Stimulated activated CD4-positive, alpha-beta T cell treated with anti-CD3 and anti-CD28 coated beads, TNF-alpha, amount 100 ng/mL, for 4 hours (primary cell): ENCODE measurements at places on chromosomes 1 and 21.
A peak's percentile ranks its signal among the peaks of the same experiment; 100 is the strongest.

GRCh38 chr21:46035809-46036695 is 54.5 kb downstream of the COL6A1 start:
- DNase-seq = no peak

GRCh38 chr1:242065813-242066212 is 66.9 kb upstream of the MAP1LC3C start:
- DNase-seq = no peak

GRCh38 chr1:231274119-231274825 is 33.3 kb downstream of the GNPAT start:
- DNase-seq = no peak

- no peak for DNase-seq
Observed at GRCh38 chr1:182415789-182416188, 15.3 kb upstream of the TEDDM1 start.

GRCh38 chr1:3444736-3445135 is 9.7 kb upstream of the ARHGEF16 start:
- no peak for DNase-seq

- DNase-seq = no peak
Observed at GRCh38 chr1:178706432-178706831, 18.6 kb upstream of the RALGPS2 start.

- no peak for DNase-seq
Observed at GRCh38 chr1:61109158-61109557, 26.8 kb downstream of the NFIA start.

- DNase-seq = no peak
Observed at GRCh38 chr1:216123446-216124191, 299.6 kb downstream of the USH2A start.

- no peak for DNase-seq
Observed at GRCh38 chr1:89391686-89392085, 27.8 kb downstream of the GBP6 start.

DNA sequence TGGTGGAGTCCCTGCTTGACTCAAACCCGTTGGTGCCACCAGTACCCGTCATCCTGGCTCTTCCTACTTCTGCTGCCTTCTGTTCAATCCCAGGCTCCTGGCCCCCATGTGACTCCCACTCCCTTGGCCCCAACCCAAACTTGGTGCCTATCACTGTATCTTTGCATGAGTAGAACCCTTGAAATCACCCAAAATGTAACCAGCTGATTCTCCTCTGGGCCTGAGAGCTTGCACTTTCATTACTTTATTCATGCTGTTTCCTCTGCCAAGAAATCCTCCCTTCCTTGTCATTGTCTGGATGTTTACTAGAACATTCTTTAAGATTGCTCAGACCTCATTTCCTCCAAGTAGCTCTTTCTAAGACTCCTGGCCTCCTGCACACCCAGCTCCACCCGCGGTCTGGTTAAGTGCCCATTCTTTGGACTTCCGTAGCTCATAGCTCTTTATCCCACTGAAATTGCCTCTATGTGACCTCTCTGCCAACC is 15.7 kb downstream of the PTAFR start:
- DNase-seq = no peak

- no peak for DNase-seq
Observed at GRCh38 chr1:172485626-172486025, 41.8 kb upstream of the PIGC start.

DNA sequence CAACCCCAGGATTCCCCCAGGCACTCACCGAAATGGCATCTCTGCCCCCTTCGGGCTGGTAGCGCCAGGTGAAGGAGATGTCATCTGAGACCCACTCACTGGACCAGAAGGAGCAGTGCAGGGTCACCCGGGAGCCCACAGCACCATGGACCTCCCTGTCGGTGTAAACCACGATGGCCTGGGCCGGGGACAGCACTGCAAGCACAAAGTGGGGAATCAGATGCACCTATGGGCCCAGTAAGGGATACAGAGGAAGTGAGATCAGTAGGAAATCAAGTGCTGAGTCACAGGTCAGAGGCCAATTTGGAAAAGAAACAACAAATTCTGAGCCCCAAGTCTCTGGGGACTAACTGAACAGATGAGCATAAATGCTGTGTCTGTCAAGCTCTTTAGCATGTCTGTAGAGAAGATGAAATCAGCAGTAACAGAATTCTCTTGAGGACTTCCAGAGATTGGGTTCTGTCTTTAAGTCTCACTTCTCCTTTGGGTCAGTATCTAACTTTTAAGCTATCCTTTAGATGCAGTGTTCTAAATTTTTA is 2.5 kb downstream of the MPZ start:
- DNase-seq = no peak

GRCh38 chr1:59263111-59263510 is 33.8 kb upstream of the FGGY start:
- DNase-seq = no peak

DNA sequence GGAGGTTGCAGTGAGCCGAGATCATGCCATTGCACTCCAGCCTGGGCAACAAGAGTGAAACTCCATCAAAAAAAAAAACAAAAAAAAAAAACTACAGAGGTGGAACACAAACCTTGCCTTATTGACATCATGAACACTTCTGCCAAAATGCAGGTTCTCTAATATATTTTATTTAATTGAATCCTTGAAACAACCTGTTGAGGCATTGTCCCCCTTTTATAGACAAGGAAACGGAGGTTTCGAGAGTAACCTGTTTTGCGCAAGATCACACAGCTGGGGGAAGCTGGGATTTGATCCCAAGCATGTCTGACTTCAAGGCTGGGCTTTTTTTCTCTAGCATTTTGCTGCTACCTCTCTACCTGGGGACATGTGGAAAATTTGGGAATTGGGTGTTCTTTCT is 2.8 kb downstream of the SZRD1 start:
- no peak for DNase-seq

DNA sequence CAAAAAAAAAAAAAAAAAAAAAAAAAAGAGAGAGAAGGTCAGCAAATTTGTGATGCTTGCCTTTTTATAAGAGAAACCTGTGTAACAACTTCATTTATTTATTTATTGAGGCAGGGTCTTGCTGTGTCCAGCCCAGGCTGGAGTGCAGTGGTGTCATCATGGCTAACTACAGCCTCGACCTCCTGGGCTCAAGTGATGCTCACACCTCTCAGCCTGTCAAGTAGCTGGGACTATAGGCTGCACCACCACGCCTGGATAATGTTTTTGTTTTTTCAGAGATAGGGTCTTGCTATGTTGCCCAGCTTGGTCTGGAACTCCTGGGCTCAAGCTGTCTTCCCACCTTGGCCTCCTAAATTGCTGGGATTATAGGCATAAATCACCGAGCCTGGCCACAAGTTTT is 42.4 kb downstream of the DHCR24 start:
- no peak for DNase-seq

DNA sequence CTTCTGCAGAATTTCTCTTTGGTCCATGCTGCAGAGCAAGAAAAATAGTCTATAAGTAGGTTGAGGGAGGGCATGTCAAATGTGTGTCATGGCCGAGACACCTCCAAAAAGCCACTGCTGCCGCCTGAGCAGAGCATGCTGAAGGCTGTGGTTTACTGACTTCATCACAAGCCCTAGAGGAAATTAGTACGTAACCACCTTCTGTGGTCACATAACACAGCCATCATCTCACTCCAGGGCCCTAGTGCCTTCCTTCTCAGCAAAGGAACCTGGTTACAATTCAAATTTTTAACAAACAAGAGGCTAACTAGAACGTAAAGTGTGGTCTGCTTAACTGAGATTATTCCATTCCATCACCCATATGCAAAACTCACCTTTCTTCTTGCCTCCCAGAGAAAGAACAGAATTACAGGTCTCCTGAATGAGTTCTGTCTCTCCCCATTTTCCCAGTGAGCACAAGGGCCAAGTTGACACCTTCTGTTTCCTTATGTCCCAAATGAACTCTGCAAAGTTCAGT is at the start of gene PTPN22:
PTPN22 (minus strand) TSS at position 116 of the 517 bp plus-strand sequence.
- DNase-seq = peak; percentile 42

- no peak for DNase-seq
Observed at GRCh38 chr1:155131856-155132255, 3.8 kb upstream of the SLC50A1 start.

GRCh38 chr1:82042306-82043060 is 241.7 kb downstream of the ADGRL2 start:
- DNase-seq = no peak

DNA sequence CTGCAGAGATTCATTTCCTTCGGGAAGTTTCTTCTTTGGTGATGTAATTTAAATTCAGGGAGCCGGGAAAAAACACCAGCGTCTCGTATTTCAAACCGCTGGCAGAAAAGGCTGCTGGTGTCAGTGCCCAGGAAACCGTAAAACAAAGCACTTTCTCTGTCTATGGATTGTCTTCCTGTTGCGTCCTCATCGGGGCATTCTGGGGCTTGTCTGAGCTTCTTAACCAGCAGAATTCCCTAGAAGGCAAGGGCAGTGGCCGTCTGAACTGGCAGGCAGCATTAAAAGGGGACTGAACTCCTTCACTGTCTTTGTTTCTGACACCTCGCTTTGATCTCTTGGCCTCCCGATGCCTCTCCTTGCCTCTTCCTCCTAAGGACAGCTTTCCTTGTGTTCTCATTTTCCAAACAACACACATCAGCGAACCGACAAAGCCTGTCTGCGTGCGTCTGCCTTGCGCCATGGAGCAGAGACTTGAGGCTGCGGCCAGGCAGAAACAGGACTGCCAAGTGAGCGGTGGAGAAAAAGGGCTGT is 391.6 kb upstream of the VAMP3 start:
- DNase-seq = no peak

GRCh38 chr1:206583707-206584648 is 28.3 kb downstream of the EIF2D start:
- DNase-seq = peak; percentile 81

DNA sequence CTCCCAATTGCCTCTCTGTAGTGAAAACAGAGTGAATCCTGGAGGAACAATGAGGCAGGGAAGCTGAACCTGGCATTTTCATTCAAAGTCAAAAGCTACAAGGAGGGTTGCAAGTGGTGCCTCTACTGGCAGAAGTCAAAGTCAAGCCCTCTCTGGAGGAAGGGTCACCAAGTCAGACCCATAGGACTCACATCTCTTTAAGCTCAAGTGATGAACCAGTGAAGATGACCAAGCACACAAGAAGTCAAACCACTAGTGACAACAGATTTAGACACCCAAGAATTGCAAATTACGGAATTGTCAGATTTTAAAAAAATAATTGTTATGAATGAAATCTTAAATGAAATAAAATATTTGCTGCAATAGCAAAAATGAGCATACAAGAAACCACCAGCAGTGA is 81.1 kb upstream of the ATP1B1 start:
- no peak for DNase-seq
